Mucosa of gallbladder (tissue), 1 donor: ENCODE measurements at places on chromosomes 1 and 21.

DNA sequence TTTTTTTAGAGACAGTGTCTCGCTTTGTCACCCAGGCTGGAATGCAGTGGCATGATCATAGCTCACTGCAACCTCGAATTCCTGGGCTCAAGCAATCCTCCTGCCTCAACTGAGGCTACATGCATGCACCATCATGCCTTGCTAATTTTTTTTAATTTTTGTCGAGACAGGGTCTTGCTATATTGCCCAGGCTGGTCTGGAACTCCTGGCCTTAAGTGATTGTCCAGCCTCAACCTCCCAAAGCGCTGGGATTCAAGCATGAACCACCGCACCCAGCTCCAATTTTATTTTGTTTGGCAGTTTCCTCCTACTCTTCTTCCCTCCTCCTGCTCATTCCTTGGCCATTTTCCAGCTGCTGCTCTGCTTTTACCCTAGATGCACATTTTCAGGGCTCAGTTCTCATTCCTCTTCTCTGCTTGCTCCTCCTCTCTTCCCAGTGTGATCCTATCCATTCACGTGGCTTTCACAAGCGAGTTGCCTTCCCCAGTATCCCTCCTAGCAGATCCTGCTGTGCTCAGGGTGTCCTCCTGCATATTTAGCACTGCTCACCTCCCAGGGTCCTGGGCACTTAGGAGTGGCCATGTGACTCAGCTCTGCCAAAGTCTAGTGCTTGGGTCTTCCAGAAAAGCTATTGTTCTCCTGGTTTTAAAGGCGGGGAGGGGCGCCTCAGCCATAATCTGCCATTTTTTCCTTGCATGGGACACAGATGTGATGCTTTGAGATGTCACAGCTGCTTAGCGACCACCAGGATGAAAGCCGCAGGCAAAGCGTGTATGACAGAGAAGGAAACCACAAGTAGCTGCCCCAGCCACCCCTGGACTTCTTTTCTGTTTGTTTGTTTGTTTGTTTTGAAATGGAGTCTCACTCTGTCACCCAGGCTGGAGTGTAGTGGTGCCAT lies 33.7 kb downstream of the PSEN2 start:
- peak; percentile 62 for DNase-seq

- no peak for DNase-seq
These were observed 18.7 kb upstream of the KNCN start for GRCh38 chr1:46569884-46570725.

DNA sequence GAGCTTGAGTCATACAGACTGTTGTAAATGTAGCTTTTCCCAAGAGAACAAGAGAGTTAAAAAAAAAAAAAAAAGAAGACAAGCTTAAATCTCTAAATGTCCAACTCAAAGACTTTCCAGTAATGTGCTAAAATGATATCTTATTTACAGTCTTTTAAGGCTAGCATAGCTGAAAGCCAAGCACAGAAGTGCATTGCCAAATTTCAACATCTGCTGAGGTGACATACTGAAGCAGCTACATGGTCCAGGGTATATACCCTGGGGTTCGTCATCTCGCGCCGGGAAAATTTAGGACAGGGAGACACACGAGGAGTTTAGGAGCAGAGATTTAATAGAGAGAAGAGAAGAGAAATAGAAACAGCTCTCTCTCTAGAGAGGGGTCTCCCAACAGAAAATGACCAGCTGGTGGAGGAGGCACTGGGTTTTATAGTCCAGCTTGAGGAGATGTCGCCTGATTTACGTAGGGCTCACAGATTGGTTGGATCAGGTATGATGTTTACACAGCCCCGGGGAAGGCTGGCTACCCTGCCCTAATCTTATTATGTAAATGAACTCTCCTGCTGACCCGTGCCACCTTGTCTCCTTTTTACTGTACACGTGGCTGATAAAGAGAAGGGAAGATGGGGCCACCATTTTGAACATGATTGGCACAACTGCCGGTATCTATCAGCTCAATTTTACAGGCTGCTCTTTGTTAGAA lies 172.7 kb downstream of the TRIM33 start:
- no peak for DNase-seq

- no peak for DNase-seq
These were observed 178.9 kb upstream of the SNX7 start for GRCh38 chr1:98482611-98483010.

DNA sequence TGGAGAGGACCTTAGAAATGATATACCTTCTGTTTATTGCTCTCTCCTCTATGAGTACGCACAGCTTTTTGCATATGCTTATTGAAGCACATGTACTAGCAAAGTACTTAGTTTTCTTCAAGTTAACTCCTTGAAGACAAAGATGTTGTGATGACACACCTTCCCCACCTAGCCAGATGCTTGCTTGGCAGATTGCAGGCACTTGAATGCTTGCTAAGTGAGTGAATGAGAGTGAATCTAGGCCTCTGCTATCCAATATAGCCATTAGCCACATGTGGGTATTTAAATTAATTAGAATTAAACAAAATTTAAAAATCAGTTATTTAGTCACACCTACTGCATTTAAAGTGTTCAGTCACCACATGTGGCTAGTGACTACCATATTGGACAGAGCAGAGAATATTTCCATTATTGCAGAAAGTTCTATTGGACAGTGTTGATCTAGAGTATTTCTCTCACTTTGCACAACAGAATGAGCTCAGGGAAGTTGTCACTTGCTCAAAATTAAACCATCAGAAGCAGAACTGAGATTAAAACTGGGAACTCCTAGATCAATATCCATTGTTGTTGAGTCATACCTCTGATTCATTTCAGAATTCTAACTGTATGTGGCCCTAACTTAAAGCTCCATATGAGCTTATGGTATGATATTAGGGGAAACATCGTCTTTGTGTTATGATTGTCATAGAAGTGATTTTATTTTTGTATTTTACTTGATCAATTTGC lies 8.6 kb upstream of the EEIG2 start:
- DNase-seq: no peak

DNA sequence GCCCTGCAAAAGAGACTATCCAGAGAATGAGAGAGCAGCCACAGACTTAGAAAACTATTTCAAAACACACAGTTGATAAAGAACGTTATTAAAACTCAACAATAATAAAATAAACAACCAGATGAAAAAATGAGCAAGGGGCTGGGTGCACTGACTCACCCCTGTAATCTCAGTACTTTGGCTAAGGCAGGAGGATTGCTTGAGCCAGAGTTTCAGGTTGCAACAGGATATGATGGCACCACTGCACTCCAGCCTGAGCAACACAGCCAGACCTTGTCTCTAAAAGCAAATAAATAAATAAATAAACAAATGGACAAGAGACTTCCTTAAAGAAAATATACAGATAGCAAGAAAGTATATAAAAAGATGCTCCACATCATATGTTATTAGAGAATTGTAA lies 144.6 kb downstream of the LRRIQ3 start:
- DNase-seq: no peak

- no peak for DNase-seq
These were observed 21.5 kb upstream of the OPRD1 start for GRCh38 chr1:28790377-28791035.

DNA sequence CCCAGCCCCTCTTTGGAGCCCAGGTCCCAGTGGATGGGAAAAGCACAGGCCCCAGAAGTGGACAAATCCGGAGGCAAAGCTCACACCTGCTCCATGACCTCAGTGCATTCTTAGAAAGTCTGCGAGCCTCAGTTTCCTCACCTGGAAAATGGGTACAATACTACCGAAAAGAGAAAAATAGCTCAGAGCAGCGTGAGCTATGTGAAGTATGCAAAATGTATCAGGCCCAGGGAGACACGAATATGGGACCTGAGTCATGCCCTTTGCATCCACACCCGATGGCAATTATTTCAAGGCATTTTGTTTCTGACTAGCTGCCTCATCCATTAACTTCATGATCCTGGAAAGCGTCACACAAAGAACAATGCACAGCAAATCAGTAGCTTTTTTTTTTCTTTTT lies 9.2 kb downstream of the ALDH4A1 start:
- no peak for DNase-seq

DNA sequence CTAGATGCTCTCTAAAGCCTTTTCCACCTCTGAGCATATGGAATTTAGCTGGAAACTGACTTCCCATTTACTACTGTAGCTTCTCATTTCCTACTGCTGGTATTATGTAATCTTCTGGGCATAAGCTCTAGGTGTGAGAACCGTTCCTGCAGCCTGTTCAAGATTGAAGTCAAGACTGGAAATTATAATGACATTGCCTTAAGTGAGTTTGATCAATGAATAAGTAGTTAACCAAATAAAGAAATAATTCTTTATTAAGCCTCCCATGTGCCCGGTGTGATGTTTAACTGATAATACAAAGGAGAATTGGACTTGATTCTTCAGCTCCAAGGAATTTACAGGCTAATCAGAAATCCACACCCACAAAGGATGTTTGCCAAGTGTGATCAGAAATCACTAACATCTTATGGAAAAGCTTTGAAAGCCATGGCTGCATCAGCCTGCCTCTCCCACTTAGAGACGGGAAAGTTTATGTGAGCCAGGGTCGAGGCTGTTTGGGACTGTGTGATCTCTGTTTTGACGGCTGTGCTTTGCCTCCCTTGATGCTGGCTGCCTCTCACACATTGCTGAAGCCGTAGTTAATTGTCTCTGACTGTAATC lies 36.4 kb upstream of the PRELP start:
- no peak for DNase-seq
